ENCODE measurements at places on chromosomes 16 and 17. TPM values are rescaled to one million over a fixed set of nuclear protein-coding genes. Genes with fewer than 3 reads are reported as not detected.

KRTAP2-4 gene
- not detected for total RNA-seq

PPM1E gene
- total RNA-seq: 1.5 TPM

DHX58 gene
- total RNA-seq: 14.4 TPM

IGSF6 gene
- total RNA-seq: 1.3 TPM

PPL gene
- total RNA-seq: 105 TPM

KRTAP4-5 gene
- total RNA-seq: not detected

SPAG7 gene
- total RNA-seq: 68.2 TPM

TEX14 gene
- total RNA-seq: under 0.01 TPM

GRCh38 chr17:59619035-59619297, 729 bp upstream of the CLTC start:
- DNase-seq: no peak

DNA sequence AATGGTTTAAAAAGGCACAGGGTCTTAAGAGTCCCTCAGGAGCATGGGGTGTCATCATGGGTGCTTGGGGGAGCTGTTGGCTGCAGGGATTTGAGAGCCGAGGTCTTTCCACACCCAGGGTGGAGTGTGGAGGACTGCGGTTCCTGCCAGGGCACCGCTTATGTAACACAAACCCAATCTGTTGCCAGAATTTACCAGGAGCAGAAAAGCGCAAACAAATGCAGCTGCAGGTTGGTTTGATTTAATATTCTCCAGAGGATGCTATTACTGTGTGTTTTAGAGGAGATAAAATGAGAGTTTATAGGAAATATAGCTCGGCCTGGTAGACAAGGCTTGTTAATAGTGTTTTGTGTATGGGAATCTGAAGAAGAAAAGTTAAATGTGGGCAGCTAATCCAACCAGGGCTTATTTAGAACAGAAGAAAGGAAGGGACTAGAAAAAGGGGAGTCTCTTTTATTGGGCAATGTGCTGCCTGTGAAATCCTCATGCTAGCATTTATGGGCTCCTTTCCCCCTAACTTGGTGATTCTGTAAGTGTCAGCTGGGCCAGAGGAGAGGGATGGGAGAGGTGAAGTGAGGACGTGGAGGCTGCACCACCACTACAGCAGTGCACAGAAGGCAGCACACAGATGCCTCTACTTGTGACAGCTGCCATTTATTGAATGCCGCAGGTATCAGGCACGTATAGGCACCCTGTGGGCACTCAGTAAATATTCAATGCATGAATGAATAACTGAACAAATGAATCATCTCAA, 174.7 kb downstream of the KATNIP start:
- DNase-seq: peak; percentile 30

GRCh38 chr16:23182679-23183542, at the start of gene SCNN1G:
SCNN1G (plus strand) TSS chr16:23182745; CDS start chr16:23186272, 3,527 bp downstream.
- DNase-seq: no peak

GRCh38 chr17:3827124-3827773, 18.8 kb downstream of the NCBP3 start:
- peak; percentile 65 for DNase-seq

DNA sequence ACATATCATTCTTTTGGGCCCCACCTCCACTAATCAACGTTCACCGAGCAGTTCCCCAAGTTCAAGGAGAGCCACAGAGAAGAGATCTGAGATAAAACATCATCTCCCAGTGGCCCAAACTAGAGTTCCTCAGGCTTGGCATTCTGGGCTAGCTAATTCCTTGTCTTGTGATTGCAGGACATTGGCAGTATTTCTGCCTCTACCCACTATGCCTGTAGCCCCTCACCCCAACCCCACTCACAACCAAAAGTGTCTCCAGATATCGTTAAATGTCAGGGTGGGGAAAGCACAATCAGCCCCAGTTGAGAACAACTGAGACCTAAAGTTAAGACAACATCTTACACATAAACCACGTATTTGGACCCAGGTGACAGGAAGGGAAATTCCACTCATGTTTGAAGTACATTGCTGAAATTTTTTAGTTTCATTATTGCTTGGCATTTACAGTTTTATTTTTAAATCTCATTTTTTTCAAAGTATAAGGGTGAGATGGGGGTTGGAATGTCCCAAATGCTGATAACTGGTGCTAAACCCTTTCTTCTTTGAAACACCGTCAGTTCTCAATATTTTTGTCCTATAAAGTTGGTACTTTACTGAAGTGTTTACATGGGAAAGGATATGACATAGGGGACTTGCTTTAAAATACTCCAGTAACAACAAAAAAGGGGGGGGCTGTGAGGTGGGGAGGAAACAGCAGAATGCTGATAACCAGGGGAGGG, 13.6 kb downstream of the ZC3H7A start:
- DNase-seq: no peak

GRCh38 chr17:74892013-74892841, 1.2 kb downstream of the FADS6 start:
- no peak for DNase-seq

DNA sequence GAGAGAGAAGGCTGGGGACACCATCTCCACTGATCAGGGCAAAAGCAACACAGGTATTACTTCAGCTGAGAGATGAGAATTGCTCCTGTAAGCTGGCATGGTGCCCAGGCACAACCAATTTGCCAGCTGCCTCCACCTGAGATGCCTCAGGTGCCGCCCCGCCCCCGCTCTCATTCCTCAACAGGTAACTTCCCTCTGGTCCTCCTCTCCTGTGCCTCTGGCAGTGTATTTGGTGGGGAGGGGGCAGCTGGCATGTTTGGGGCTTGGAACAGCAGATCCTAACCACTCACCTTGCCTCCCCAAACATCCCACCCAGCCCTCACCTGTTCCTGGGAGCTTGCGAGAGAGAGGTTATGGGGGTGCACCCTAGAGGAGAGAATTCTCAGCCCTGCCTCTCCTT, 2.9 kb upstream of the SRCIN1 start:
- no peak for DNase-seq

DNA sequence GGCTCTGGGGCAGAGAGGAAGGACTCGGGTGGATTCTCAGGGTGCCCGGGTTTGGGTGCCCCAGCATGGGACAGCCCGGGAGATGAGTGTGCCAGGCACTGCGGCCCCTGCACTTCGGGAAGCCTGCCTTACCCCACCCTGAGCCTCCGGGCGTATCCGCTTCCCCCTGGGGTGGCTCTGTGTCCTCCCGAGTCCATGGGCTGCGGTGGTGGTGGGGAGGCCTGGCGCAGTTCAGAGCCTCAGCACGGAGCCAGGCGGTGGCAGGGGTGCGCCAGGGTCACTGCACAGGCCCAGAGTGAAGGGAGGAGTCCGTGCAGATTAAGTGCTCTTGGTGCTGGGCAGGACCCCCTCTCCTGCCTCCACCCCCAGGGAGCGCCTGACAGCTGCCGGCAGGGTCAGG, 20.7 kb downstream of the MYBBP1A start:
- DNase-seq: no peak

GRCh38 chr16:48420437-48420836, 35.2 kb upstream of the SIAH1 start:
- no peak for DNase-seq

DNA sequence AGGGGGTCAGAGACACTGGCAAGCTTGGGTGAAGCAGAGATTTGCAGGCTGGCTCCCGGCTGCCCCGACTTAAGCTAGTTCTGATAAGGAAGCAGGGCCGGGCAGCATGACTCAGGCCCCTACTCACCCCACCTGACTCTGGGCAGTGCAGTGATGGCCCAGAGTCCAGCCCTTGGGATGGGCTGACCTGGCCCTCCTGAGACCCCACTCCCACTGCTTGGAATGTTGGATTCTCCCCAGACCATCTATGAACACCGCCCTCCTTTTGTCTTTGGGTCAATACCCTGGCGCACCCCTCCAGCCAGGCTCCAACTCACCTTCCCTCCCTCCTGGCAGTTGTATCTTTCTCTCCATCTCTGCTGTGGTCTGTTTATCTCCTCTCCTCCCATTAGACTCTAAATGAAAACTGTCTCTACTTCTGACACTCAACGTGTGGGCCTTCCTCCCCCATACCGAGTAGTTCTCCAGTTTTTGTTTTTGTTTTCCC, 21.0 kb downstream of the LGALS3BP start:
- no peak for DNase-seq

- DNase-seq: no peak
Observed at GRCh38 chr17:12646761-12647422, 18.8 kb upstream of the MYOCD start.

DNA sequence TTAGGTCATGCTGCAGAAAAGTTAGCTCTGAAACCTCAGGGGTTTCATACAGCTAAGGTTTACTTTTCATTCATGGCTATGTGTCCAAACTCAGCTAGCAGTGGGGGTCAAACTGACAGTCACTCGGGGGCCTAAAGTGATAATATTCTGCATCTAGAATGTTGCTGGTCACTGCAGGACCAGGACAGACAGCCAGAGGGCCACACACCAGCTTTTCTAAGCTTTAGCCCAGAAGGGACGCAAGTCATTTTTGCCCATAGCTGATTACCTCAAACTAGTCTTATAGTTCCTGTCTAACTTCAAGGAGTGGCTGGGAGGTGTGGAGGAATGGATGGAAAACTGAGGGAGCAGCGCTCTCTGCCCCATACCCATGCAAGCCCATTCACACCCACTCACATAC, 163.0 kb upstream of the NLRP1 start:
- DNase-seq: no peak

DNA sequence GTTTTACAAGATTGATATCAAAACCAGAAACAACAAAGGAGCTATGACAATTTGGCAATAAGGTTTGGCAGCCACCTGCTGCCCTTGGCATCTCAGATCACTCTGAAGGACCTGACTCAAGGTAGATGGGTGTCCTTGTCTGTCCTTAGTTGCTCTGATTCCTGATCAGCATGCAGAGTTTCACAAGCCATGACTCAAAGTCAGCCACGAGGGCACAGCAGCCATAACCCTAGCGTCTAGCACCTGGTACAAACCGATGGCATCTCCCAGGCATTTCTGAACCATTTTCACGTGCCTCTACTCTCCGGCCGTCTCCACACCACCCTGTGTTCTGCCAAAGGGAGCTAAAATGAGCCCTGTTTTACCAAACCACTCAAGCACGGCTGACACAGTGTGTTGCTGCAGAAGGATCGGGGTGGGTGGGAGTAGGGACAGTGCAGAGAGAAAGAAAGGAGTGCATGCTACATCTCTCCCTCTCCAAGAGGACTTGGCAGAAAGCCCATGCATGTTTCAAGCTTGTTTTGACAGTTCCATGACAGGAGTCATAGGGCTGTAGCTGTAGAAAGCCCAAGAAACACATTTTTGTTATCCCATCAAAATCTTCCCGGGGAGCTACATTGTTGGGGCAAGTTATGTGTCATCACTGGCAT, 297.3 kb downstream of the ABCC12 start:
- peak; percentile 42 for DNase-seq

DNA sequence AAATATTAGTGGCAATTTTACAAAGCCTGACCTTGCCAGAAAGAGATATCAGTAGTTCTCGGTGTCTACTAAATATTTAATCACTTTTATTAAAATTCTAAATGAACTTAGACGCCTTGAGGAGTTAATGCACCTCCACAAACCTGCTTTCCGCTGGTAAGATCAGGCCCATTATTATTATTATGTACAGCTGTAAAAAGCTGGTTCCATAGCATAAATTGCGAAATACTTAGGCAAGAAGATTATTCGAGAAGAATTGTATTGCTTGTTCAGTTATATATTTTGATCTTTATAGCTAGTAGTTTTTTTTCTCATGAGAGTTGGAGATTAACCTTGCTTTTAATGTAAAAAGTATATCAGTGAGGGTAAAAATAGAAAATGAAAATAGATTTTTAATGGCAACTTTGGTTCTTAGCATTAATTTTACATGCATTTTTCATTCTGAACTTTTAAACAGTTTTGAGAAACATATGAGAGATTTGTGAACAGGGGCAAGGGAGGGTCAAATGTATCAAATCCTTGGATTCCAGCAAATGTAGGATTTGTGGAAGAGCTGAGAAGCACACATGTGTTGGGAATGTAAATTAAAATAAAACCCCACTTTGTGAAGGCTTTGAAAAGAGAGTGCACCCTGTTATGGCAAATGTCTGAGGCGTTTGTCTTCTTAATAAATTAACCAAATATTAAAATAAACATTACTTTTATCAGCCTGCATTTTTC, 250.4 kb upstream of the TBX2 start:
- DNase-seq: peak; percentile 26
